ENCODE measurements at places on chromosomes 1 and 21.

GRCh38 chr1:226825037-226825745 is 45.2 kb upstream of the PSEN2 start:
- DNase-seq: no peak

GRCh38 chr1:240210026-240210425 is 118.3 kb downstream of the FMN2 start:
- no peak for DNase-seq

DNA sequence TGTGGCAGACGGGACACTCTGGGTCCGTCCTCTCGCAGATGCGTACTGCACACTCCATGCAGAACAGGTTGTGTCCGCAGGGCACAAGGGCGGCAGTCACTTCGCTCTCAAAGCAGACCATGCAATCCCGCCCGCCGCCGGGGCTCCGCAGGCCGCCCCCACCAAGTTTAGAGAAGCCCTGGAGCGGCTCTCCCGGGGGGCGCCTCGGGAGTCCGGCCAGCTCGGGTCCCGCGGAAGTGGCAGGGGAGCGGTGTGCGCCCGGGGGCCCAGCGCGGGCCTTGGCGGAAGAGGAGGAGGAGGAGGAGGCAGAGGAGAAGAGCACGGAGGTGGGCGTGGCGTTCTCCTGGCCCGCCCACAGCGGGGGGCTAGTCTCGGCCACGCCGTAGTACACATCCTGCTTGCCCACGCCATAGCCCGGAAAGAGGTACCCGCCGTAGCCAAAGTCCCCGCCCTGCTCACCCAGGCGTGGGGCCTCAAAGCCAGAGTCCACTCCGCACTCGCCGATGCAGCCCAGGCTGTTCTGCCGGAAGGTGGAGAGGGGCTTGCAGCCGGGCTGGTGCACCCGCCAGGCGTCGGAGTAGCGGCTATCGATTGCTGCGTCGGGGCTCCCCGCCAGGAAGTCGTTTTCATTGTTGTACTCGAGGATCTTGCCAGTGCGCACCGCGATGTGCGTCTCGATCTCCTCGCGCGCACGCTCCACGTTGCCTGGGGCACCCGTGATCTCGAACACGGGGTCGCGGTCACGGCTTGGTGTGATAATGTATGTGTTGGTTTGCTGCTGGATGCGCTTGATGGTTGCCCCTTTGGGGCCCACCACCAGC is 5.4 kb downstream of the MEX3A start:
- no peak for DNase-seq

DNA sequence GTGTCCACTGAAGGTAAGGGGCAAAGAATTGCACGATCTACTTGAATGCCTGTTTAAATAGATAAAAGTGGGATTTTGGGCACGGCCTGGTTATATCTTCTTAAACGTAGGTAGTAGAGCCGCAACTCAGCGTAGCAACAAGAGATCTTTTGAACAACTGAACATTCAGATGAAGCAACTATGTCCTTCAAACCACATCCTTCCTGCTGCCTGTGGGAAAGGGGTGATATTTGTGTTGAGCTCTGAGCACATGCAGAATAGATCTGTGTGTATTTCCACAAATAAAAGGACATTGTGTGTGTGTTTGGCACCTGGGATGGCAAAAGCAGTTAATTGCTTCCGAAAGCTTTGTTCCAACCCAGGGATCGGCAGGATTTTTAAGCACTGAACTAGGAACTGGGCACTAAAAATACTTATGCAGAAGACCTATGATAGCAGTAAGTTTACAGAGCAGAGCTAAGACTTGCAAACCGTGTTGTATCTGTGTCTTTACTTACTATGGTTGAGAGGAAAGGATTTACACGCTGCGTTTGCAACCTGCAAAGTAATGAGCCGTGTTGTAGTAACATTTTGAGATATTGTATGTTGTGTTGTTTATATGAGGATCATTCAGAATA is 333.4 kb downstream of the CHRM3 start:
- DNase-seq: peak; percentile 46

GRCh38 chr1:43522431-43522775 is 8.3 kb upstream of the PTPRF start:
- DNase-seq: no peak

DNA sequence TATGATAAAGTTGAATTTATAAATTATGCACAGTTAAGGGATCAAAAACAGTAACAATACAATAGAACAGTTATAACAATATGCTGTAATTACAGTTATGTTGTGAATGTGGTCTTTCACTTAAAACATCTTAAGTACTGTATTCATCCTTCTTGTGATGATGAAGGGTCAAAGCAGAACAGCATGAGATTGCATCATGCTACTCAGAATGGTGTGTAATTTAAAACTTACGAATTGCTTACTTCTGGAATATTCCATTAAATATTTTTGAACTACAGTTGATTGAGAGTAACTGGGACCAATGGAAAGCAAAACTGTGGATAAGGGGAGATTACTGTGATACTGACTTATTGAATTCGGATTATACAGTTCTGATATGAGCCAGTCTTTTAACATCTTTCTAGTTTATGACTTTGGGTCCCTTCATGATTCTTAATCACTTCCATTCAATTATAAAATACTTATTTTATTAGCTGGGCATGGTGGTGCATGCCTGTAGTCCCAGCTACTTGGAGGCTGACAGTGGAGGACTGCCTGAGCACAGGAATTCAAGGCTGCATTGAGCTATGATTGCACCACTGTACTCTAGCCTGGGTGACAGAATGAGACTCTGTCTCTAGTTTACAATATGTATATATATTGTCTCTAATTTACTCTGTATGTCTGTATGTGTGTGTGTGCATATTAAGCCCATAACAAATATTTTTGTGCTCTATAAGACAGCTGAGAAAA is 43.2 kb downstream of the ATP1B1 start:
- no peak for DNase-seq

GRCh38 chr1:209023790-209024189 is 559.7 kb upstream of the CAMK1G start:
- no peak for DNase-seq

DNA sequence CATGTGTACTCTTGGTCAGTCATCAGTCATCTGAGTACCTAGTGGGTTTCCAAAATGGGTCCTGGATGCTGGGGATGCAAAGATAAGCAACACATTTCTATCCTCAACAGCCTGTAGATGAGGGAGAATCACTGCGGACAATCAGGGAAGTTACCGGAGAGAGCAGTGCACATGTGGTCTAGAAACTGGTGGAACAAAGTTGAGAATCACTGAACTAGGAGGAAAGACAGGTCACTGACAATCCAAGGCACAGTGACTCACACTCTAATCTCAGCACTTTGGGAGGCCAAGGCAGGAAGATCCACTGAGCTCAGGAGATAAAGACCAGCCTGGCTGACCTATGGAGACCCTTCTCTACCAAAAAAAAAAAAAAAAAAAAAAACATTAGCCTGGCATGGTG is 31.4 kb upstream of the LGALS8 start:
- no peak for DNase-seq

DNA sequence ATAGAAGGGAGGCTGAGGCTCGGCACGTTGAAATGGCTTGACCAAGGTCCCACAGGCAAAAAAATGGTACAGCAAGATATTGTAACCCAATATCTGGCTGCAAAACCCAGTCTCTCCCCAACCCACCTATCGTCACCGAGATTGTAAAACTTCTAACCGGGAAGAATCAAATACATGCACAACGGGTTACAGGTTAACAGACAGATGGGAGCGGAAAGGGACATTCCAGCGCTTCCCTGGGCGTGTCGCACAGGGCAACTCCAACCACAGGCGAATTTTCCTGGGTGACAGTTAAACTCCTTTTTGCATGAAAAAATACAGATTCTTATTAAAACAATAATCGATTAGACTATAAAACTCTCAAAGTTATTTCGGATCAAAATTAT is 31.8 kb upstream of the JUN start:
- DNase-seq: peak; percentile 26

DNA sequence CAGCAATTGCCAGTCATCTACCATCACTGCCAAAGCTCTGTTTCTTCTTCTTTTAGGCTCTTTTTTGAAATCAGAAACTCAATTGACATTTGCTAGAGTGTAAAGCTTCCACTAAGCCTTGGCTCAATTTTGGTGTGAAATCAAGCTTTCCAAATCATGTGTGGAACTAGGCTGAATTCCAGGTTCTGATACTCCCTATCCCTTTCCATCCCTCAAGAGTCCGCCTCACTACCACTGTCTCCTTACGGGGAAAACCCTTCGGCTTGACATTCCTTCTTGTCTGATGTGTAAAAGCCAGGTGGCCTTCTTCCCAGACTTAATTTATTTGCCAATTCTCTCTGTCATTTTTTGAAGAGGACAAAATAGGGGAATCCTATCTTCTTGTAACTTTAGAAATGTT is 47.2 kb upstream of the PRMT6 start:
- DNase-seq: no peak

DNA sequence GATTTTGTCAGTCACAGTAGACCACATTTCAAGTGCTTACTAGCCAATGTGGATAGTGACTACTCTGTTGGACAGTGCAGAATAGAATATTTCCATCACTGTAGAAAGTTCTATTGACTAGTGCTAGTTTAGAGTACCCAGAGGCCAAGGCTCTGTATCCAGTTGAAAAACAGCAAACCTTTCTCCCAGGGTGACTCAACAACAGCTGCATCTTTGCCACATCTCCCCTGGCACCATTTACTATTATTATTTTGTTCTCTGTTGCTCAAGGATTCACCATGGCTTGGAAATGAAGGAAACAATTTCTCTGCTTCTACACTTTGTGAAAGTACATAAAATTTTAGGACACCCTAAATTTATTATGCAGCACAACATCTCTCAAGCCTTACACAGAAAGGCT is 85.3 kb upstream of the WDR26 start:
- DNase-seq: no peak

DNA sequence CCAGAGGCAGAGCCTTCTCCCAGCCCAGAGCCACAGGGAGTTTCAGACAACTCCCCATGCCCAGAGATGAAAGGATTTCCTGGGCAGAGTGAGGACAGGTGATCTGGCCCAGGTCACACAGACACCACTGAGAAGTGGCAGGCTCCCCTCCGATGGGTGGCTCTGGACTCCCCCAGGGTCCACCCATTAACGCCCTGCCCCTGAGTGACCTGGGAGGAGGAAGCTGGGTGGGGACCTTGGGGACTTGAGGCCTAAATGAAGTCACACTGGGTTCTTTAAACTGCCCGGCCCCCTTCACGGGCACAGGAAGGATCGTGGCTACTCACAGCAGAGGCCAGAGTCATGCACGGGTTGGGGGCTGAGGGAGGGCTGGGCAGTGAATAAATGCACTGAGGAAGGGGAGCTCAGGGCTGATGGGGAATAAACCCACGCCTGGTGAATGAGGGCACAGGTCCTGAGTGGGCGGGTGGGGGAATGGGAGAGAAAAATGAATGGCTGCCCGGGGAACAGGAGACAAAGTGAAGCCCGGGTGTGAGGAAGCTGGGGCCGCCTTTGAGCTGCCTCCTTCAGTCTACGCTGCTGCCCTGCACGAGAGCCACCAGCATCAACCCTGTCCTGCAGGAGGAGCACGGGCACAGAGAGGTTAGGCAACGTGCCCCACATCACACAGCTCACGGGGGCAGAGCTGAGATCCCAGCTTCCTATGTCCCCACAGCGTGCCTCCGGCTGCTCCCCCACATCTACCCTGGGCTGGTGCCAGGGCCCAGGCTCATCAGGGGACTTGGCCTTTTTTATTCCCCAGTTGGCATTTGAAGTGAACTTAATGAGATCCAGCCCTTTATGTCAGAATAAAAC is 404.3 kb downstream of the MATN1 start:
- no peak for DNase-seq

DNA sequence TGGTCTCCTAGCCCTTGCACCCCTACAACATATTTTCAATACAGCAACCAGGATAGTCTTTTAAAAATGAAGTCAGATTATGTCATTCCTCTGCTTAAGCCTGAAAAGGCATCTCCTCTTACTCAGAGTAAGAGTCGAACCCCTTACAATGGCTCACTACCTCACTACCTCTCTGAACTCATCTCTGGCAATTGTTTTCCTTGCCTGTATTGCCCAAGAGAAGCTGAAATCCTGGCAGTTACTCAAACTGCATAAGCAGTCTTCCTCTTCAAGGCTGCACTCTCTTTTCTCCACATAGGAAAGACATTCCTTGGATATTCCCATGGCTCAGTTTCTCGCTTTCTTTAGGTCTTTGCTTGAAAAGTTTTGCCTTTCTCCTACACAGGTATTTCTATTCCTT is 22.7 kb downstream of the CLDN8 start:
- DNase-seq: no peak

DNA sequence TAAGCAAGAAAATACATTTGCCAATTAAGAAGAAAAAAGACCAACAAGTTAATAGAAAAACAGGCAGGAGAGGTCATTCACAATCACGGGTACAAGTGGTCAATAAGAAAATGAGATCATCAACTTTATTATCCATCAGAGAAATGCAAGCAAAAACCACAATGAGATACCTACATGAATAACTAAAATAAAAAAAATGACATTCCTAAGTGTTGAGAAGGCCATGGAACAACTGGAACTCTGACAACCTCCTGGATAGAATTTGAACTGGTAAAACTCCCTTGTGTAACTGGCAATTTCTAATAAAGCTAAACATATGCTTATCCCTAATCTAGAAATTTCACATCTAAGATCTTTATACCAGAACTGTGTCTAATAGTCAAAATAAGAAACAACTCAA is 135.4 kb upstream of the BACE2 start:
- DNase-seq: no peak

DNA sequence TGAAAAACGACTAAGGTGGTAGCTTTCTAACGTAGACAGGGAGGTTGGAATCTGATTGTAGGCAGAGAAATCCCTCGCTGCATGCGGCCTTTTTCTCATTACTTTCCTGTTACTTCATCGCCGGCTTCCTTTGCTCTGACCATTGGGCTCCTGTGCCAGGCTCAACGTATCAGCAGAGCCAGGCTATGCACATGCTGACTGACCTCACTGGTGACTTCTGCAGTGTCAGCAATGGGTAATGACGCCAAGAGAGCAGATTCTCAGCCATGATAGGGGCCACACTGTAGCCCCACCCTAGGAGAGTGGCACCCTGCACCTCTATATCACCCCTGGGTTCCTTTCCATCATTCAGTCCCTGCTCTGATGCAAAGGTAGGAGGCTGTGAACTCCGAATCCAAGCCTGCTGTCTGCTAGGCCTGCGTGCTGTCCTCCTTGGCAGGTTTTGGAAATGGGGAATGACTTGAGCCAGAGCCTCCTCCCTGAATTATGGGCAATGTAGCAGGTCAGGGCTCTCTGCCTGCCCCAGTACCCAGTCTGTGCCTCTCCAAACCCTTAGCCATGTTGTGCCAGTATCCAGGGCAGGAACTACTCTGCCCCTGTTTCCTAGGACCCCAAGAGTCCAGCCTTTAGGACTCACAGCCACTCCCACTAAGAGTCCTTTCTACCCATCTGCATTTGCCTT is 11.4 kb downstream of the PPFIA4 start:
- DNase-seq: no peak

GRCh38 chr1:227320476-227320875 is 2.2 kb upstream of the CDC42BPA start:
- DNase-seq: no peak

Measured in suppressor macrophage treated with lipopolysaccharide for 4 hours (primary cell).